ENCODE measurements at places on chromosomes 5 and 9. TPM values are rescaled to one million over a fixed set of nuclear protein-coding genes. Genes with fewer than 3 reads are reported as not detected.
A peak's percentile ranks its signal among the peaks of the same experiment; 100 is the strongest.

The MEF2C gene
- 42.0 TPM for total RNA-seq

The FAM153A gene
- 3.7 TPM for total RNA-seq

The FUT7 gene
- total RNA-seq: 1.1 TPM

The GPR151 gene
- not detected for total RNA-seq

The IFNE gene
- total RNA-seq: not detected

The FOXD4L5 gene
- total RNA-seq: 0.38 TPM

DNA sequence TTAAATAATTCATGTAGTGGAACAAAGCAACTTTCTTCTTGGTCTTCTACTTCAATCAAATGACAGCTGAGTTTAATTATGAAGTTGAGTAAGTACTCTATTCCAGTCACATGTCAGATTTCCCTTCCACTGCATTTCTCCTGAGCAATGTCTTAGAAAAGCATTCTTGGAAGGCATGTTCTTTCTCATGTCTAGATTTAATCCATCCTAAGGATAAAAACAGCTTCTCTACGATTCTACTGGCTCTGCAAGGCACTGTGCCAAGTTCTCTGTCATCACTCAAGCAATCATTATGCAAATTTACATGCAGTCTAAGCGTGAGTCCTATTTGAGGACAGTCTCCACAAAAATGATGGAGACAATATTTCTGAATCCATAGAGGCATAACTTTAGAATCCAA lies 142.4 kb downstream of the YIPF5 start:
- H3K27ac ChIP-seq: no peak overlapping the region
- H3K36me3 ChIP-seq: no peaks in the 10 kb centered on the region
- H3K4me1 ChIP-seq: no peaks in the 10 kb centered on the region
- no peak for DNase-seq
- no peak overlapping the region for H3K4me3 ChIP-seq
- no peaks in the 10 kb centered on the region for H3K27me3 ChIP-seq

DNA sequence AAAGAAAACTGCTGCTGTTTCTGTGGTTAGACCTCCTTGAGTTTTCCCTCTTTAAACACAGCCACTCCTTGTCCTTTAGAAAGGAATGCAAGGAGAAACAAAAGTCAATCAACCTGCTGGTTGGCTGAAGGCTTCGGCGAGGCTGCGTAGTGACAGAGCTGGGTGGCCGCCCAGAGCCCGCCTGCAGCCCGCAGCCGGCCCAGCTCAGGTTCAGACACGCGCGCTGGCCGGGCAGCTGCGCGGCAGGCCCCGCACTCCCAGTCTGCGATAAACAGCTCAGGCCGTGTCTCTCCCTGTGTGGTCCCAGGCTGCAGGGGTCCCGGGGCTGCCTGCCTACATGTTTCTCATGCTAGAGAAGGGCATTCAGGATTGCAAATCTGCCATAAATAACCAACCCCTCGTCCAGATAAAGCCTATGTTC lies 115.4 kb downstream of the HSD17B3 start:
- H3K4me1 ChIP-seq: peaks cover 9% of the 10 kb centered on the region
- no peaks in the 10 kb centered on the region for H3K27me3 ChIP-seq
- H3K4me3 ChIP-seq: no peak overlapping the region
- H3K27ac ChIP-seq: peak overlapping the region; percentile 73
- H3K36me3 ChIP-seq: no peaks in the 10 kb centered on the region

DNA sequence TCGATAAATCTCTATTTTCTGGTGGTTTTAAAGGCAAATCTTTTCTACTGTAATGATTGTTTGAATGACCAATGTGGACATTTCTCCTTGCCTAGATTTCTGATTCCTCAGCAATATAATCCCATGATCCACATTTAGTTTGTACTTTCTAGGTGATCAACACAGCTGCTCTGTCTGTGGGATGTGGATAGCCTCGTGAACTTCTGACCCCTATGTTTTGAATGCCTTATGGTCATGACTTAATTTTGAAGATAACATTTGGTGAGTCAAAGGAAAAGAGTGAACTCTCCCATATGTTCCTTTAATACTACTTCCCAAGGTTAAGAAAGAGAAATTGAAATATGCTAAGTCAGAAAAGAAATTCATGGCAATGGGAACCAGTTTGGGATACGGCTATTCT lies 147.5 kb downstream of the CAVIN4 start:
- H3K27me3 ChIP-seq: no peaks in the 10 kb centered on the region
- no peaks in the 10 kb centered on the region for H3K4me1 ChIP-seq
- no peak overlapping the region for H3K4me3 ChIP-seq
- no peaks in the 10 kb centered on the region for H3K36me3 ChIP-seq
- H3K27ac ChIP-seq: no peak overlapping the region

DNA sequence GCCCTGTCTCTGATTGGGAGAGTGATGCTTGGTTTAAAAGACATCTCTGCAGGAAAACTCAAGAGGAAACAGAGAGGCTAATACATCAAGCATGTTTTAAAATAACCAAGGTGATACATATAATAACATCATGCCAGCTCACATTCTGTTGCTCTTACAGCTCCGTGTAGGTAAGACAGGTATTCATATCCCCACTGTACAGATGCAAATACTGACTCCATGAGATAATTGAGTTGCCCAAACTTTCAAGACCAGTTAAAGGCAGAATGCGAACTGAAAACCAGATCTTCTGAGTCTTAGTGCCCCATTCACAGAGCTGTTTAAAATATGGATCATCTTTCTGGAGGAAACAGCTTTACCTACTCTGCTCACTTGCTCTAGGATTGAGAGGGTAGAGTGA lies 214.0 kb downstream of the PIK3R1 start:
- no peak overlapping the region for H3K4me3 ChIP-seq
- no peaks in the 10 kb centered on the region for H3K27me3 ChIP-seq
- no peak overlapping the region for H3K27ac ChIP-seq
- H3K4me1 ChIP-seq: peaks cover 21% of the 10 kb centered on the region
- no peak for DNase-seq
- H3K36me3 ChIP-seq: no peaks in the 10 kb centered on the region

- no peak for DNase-seq
- H3K36me3 ChIP-seq: no peaks in the 10 kb centered on the region
- no peaks in the 10 kb centered on the region for H3K4me1 ChIP-seq
- H3K27ac ChIP-seq: no peak overlapping the region
- H3K4me3 ChIP-seq: no peak overlapping the region
Measured at GRCh38 chr5:178454303-178454702, 135.9 kb downstream of the COL23A1 start.

DNA sequence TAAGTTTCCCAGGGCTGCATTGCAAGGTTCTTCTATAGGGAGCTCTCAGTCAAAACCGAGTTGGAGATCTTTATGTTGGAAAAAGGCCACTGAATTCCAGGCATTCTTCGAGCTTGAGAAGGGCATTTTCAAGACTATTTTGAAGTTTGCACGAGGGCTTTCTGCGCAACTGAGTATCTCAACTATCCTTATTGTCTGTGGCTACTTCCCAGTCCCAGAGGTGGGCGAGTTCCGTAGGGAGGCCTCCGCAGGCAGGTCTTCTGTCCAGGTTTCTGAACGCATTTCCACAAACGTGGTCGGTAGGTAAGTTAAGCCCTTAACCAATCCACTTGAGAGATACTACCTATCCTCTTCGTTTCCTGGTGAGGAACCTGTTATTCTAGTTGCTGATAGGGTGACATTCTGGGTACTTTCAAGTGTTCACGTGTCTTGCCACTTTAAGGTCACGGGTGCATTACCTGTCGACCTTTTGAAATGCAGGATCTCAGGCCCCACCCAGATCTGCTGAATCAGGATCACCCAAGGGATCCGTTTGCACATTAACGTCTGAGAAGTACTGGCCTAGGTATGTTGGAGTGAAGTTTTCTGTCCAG lies 51.4 kb upstream of the TJP2 start:
- peaks cover 6% of the 10 kb centered on the region for H3K4me1 ChIP-seq
- peak overlapping the region; percentile 87 for H3K4me3 ChIP-seq
- no peaks in the 10 kb centered on the region for H3K36me3 ChIP-seq
- DNase-seq: no peak
- no peaks in the 10 kb centered on the region for H3K27me3 ChIP-seq

DNA sequence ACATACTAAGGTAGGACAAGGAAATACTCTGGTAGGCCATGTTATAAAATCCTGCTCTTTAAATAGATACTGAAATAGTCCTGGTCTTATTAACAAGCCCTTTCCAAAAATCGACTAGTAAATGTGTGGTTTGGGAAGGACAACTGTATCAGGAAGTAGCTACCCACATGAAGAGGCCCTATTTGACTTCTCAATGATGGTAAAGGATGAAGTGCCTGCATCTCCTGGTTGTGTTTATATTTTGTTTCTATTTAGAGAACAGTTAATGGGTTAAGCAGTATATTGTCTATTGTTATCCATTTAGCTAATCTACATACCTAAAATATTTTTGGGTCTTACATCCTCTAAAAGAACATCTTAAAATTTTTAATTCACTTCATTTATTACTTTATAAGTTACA lies 12.5 kb downstream of the GDF9 start:
- H3K4me1 ChIP-seq: peaks cover 9% of the 10 kb centered on the region
- H3K27ac ChIP-seq: no peak overlapping the region
- DNase-seq: no peak
- H3K36me3 ChIP-seq: no peaks in the 10 kb centered on the region

DNA sequence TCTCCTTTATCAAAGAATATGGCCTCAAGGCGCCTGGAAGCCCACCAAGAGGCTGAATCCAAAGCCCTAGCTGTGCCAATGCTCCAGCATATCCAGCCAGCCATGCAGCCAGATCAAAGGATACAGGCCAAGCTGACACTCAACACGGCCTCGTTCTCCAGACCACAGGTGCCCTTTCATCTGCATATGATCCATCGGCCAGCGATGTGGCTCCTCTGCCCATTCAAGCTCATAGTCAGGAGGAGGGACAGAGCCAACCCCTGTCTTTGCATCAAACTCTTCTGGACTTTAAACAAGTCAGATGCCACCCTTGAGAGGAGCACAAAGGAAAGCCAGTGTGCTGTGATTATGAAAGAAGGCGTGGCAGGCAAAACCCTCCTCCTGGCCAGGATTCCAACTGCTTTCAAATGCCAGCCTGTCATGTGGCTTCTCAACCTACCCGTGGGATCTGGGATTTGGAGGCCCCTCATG lies 42.5 kb downstream of the ADAM19 start:
- no peak for DNase-seq
- no peaks in the 10 kb centered on the region for H3K36me3 ChIP-seq
- no peak overlapping the region for H3K27ac ChIP-seq
- peaks cover 17% of the 10 kb centered on the region for H3K4me1 ChIP-seq
- H3K4me3 ChIP-seq: no peak overlapping the region

GRCh38 chr9:92550765-92551164 lies 15.0 kb upstream of the ECM2 start:
- no peaks in the 10 kb centered on the region for H3K27me3 ChIP-seq
- no peak for DNase-seq
- no peaks in the 10 kb centered on the region for H3K4me1 ChIP-seq
- H3K27ac ChIP-seq: no peak overlapping the region
- H3K4me3 ChIP-seq: no peak overlapping the region

DNA sequence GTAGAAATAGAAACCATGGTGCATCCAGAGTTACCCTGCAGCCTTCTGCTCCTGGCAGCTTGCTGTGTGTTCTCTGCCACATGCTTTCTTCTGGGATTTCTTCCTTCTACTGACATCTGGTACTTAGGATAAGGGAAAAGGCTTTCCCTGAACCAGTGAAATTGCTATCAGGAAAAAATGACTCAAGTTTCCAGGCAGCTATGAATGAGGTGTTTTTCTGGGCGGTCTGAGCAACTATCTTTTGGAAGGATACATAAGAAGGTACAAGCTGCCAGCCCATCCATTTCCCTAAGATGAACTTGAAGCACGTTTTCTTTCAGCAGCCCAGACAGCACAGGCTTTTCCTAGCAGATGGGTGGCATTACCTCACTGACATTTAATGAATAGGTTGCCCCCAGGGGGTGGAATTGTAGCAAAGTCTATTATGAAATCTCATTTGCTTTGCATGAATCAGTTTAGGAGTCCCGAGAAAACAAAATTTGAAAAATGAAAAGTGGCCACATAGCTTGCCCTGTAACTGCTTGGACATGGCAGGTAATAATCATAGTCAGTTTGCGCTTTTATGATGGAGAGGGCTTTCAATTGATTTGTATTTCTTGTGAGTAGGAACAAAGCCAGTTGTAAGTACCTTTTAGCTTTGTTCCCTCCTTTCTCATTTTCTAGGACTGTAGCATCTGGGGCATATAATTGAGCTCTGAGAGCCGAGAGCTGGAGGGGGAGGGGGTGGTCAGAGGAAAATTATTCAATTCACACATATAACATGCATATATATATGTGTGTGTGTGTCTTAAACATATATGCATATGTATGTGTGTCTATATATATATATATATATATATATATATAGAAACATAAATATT lies 108.5 kb downstream of the C9orf152 start:
- H3K36me3 ChIP-seq: no peaks in the 10 kb centered on the region
- DNase-seq: no peak
- peaks cover 65% of the 10 kb centered on the region for H3K4me1 ChIP-seq
- H3K27ac ChIP-seq: no peak overlapping the region
- H3K27me3 ChIP-seq: no peaks in the 10 kb centered on the region

DNA sequence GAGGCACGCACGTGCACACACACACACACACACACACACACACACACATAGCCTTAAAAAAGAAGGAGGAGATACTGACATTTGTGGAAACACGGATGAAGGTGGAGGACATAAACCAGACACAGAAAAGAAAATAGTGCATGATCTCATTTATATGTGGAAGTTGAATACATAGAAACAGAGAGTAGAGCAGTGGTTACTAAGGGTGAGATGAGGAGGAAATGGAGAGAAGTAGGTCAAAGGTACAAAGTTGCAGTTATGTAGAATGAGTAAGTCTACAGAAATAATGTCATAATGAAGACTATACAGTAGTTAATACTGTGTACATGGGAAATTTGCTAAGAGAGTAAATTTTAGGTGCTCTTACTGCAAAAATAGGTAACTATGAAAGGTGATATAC lies 412.2 kb upstream of the CDH9 start:
- no peaks in the 10 kb centered on the region for H3K27me3 ChIP-seq
- no peak overlapping the region for H3K27ac ChIP-seq
- no peaks in the 10 kb centered on the region for H3K36me3 ChIP-seq
- DNase-seq: no peak
- no peak overlapping the region for H3K4me3 ChIP-seq

DNA sequence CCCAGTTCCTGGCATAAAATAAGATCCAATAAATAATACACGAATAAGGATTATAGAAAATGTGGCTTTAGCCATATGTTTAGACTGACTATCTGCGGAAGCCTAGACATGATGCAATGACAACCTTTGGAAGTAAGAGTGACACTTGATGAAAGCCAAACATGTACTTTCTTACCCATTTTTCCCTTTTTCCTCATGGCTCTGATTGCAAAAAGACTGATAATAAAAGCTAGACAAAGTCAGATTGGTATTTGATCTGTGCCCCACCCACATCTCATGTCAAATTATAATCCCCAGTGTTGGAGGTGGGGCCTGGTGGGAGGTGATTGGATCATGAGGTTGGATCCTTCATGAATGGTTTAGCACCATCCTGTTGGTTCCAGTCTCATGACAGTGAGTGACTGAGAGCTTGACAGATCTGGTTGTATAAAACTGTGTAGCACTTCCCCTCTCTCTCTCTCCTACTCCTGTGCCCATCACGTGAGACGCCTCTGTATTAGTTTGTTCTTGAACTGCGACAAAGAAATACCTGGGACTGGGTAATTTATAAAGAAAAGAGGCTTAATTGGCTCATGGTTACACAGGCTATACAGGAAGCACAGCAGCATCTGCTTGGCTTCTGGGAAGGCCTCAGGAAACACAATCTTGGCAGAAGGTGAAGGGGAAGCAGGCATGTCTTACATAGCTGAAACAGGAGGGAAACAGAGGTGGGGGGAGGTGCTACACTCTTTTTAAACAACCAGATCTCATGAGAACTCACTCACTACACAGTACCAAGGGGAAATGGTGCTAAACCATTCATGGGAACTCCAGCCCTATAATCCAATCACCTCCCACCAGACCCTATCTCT lies 243.4 kb upstream of the PIK3R1 start:
- no peak for DNase-seq
- no peaks in the 10 kb centered on the region for H3K36me3 ChIP-seq
- no peak overlapping the region for H3K4me3 ChIP-seq
- peak overlapping the region; percentile 57 for H3K27ac ChIP-seq

- no peak for DNase-seq
- no peaks in the 10 kb centered on the region for H3K27me3 ChIP-seq
Measured at GRCh38 chr5:89044674-89045200, 161.8 kb upstream of the MEF2C start.
